GM12878 (cell line): ENCODE measurements at places on chromosomes 2 and 18.

DNA sequence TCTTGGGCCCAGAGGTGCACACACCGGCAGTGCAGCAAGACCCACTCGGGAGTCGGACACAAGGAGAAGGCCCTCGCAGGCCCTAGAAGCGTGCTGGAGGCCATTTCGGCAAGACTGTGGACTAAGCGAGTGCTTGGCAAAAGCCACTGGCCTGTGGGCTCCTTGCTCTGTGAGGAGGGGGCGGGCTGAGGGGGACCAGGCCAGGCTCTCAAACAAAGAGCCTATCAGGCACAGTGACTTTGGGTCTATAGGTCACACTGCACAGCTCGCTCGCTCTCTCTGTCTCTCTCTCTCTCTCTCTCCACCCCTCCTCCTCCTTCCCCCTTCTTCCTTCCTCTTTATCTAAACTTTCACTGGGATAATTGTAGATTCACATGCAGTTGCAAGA lies 23.6 kb upstream of the ZCCHC2 start:
- no peak for DNase-seq

DNA sequence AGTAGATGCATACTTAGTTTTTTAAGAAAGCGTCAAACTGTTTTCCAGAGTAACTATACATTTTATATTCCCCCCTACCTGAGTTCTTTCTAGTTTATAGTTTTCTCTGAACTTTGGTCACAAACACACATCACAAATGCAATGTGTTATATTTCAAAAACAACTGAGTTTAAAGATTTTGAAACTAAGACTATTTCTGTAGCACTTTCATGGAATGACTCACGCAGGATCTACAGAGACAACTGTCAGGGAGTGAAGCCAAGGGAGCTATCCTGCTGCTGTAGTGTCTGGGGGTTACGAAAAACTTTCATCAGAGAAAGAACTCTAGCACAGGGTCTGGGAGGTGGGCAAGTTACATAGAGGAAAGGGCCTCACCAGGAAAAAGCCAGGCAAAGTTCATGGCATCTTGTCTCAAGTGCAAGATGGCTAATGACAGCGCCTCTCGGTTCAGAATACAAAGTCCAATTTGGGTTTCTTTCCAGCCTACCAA lies 66.8 kb downstream of the UXS1 start:
- no peak for DNase-seq

- no peak for DNase-seq
These were observed 546.6 kb upstream of the CHAC2 start for GRCh38 chr2:53220969-53221368.

- DNase-seq = peak; percentile 19
These were observed at the start of gene MTX2 for GRCh38 chr2:176269319-176270099. Gene MTX2 (plus strand): TSS chr2:176269442. CDS start chr2:176269630, 188 bp downstream.

DNA sequence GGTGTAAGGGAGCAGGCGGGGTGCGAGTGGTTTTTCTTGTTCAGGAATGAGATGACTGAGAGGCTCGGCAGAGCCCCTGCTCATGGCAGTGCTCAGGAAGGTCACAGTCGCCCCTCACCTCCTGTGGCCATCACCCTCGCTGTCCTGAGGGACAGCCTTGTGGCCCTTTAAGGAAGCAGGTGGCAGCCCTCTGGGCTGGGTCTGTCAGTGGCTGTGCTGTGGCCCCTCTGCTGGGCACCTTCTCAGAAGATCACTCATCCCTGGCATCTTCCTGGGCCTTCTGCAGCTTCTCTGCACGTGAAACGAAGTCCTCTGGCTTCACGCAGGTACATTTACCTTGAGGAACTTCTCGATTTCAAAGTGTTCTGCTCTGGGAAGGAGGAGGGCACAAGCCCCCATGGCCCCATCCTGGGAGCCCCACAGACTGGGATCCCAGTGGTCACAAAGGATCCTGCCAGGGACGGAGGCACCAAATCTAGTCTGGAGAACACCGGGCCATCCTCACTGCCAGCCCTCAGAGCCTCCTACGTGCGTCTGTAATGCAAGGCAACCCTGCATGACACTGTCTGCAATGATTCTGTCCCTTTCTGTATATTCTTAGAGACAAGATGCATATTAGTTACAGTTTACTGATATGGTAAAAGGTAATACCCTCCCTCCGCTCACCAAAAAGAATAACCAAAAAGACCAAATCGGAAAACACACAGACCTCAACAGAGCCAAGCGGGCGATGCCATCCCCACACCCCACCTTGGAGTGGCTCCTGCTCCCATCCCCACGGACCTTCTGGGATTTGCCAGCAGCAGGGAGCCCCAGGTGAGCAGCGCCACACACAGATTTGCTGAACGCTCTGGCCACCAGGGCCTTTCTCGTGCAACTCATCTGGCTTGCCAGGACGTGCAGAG lies 25.9 kb upstream of the FAHD2A start:
- DNase-seq = no peak

DNA sequence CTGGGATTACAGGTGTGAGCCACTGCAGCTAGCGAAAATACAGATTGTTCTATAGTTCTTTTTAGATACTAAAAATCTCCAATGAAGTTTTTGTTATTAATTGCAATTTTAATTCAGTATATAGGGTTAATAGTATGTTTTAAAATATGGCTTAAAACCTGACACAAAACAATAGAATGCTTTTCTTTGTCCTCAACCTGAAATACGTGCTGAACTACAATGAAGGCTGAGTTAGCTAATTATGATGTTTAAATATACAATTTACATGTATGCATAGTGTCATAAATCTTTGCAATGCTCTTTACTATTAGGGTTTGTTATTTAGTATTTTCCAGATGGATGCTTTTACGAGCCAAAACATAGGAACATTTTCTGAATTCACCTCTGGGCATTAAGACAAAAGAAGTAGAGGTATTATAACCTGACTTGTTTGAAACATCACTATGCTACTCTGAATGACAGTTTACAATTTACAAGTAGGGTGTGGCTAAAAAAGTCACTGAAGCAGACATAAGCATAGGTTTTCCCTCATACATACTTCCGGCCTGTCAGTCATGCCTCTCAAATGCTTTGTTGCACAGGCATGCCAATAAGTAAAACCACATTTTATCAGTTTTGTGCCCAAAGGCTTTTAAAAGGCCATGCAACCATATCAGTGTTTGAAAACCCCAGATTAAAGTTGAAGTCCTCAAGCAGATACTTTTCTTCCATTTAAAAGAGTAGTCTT lies 168.3 kb downstream of the OTX1 start:
- no peak for DNase-seq
